Hippocampal formation (tissue), 2 donors: ENCODE measurements at places on chromosomes 2 and 18.

DNA sequence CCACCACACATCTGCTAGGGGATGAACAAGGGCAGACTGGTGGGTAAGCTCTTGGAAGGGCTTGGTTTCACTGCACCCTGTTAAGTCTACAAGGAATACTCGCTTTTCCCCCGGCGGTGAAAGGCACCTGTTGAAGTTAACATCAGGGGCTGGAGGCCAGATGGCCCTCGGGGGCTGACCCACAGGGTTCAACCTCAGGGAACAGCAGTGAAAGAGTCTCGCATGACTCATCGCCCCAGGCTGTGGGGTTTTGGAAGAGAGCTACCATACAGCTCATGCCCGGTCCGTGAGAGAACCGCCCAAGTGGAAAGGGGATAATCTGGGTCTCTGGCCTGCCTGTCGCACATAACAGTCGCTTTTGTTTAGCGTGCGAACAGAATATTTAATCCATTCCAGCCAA, 748.0 kb downstream of the DPP10 start:
- no peak for DNase-seq

DNA sequence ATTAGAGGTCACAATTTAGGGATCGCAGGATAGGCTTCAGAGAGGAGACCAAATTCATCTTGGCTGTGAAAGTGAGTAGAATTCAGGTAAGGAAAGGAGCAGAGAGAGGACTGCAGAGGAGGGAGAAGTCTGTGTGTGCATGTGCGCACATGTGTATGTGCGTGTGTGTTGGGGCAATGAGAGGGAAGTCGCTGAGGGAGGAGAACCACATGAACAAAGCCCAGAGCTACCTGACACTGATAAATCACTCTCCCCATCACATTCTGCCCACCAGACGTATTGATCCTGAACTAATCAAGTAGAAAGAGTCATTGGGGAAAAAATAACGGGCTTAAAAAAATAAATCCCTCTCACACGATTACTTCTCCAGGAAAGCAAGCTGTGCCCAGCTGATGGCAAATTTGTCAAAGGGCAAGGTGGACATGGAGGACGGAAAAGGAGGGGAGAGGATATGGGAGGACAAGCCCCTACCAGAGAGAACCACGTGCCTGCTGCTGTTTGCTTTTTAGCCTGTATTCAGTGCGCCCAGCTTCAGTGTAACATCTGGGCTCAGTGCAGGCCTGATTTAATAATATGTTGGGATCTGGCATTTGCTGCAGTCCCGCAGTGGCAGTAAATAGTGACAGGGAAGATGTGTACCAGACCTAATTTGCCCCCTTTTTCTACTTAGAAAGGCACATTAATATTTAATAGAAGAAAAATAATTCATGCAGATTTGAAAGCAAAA, 307.5 kb downstream of the C1D start:
- no peak for DNase-seq

DNA sequence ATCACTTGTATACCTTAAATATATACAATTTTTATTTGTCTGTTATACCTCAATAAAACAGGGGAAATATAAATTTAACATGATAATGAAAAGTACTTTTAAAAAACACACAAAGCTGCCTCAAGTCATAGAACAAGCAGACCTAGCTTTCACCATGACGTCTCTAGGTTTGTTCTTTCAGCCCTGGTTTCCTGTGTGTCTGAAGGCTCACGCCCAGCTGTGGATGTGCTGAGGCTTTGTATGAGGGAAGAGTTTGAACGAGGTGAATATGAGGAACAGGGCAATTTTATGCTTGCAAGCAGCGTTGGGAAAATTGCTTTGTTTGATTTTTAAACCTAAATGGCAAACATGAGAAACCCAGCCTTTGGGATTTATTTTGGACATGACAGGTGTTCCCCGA, 15.3 kb downstream of the SH3RF3 start:
- no peak for DNase-seq

GRCh38 chr2:24725956-24726355, 67.2 kb downstream of the PTRHD1 start:
- DNase-seq = no peak

- DNase-seq = no peak
Observed at GRCh38 chr2:207621501-207622039, 3.6 kb downstream of the METTL21A start.

DNA sequence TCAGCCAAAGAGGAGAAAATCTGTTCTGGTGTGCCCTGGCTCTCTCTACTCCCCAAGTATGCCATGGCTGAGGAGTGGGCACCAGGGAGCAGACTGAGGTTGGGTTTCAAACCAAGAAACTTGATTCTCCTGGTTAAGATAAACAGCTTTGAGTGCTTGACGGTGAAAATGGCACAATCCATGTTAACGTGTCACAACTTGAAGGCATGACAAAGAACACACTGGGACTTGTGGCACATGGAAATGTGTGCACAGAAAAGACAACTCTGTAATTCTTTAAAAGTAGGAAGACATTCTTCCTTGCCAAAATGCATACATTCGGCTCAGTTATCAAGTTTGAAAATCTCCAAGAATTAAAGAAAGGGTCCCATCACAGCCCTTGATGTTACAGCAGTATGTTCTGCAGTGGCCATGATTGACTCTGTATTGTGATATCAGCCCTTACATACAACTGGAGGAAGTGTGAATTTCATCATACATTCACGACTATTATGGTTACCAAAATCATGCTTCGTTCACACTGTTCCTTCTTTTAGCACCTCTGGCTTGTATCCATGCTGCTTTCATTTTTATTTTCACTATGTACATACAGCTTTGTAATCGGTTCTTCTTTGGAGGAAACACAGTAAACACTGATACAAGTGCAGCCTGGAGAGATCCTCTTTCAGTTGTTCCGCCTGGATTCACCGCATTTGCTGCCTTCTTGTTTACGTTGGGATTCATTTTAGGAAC, 15.6 kb upstream of the ACTG2 start:
- no peak for DNase-seq
